ENCODE measurements at places on chromosomes 6 and 20. TPM values are rescaled to one million over a fixed set of nuclear protein-coding genes. Genes with fewer than 3 reads are reported as not detected.

GRCh38 chr6:153526479-153526878 is 395.4 kb upstream of the RGS17 start:
- H3K36me3 ChIP-seq = no peaks in the 10 kb centered on the region
- no peak overlapping the region for H3K4me3 ChIP-seq
- DNase-seq = no peak
- H3K27me3 ChIP-seq = no peaks in the 10 kb centered on the region
- H3K4me1 ChIP-seq = no peaks in the 10 kb centered on the region

DNA sequence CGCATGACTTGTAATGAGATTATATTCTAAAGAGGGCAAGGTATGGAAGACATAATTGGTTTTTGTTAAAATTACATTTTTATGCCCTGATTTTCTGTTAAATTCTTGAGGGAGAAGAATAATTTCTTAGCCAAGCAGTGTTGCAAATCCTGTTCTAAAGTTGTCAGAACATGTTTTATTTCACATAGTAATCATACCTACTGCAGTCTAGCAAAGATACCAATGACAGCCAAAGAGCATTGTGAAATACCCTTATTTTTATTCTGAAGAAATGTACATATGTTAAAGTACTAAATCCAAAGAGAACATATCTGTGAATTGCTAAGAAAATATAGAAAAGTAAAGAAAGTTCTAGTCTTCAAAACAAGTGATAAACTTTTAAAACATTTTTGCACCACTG is 39.6 kb upstream of the SMIM8 start:
- H3K27ac ChIP-seq = no peak overlapping the region
- H3K4me3 ChIP-seq = no peak overlapping the region
- H3K36me3 ChIP-seq = no peaks in the 10 kb centered on the region
- no peaks in the 10 kb centered on the region for H3K27me3 ChIP-seq
- no peak for DNase-seq

DNA sequence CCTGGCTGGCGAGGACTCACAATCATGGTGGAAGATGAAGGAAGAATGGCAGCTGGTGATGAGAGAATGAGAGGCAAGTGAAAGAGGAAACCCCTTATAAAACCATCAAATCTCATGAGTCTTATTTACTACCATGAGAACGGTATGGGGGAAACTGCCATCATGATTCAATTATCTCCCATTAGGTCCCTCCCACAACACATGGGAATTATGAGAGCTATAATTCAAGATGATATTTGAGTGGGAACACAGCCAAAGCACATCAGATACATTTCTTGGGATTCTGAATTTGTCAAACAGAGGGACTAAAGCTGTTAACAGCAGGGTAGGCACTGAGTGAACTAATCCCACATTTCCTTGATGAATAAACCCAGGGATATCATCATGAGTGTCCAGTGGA is 116.2 kb upstream of the PLCB4 start:
- no peak overlapping the region for H3K27ac ChIP-seq
- no peaks in the 10 kb centered on the region for H3K4me1 ChIP-seq
- H3K36me3 ChIP-seq = no peaks in the 10 kb centered on the region
- DNase-seq = no peak

GRCh38 chr6:156582509-156582992 is 194.6 kb upstream of the ARID1B start:
- peaks cover 8% of the 10 kb centered on the region for H3K4me1 ChIP-seq
- H3K4me3 ChIP-seq = no peak overlapping the region
- DNase-seq = no peak
- H3K27ac ChIP-seq = no peak overlapping the region

DNA sequence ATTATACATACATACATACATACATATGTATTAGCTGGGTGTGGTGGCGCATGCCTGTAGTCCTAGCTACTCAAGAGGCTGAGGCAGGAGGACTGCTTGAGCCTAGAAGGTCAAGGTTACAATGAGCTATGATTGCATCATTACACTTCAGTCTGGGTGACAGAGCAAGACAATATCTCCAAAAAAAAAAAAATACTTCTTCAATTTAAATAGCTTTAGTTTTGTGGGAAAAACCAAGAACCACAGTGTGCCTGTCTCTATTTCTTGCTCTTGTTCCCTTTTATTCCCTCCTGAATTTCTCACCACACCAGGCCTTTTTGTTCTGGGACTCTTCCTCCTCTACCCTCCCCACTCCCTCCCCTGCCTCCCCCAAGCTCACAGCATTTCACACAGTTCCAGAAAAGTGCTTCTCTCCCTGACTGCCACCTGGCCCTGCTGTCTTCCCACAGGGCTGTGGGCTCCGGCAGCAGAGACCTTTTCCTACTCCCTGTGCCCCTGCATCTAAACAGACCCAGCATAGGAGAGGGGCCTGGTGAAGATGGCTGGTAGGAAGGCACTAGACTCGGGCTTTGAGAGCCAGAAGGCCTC is 1.3 kb downstream of the C20orf203 start:
- no peaks in the 10 kb centered on the region for H3K27me3 ChIP-seq
- no peaks in the 10 kb centered on the region for H3K36me3 ChIP-seq
- DNase-seq = no peak
- peak overlapping the region; percentile 96 for H3K27ac ChIP-seq

DNA sequence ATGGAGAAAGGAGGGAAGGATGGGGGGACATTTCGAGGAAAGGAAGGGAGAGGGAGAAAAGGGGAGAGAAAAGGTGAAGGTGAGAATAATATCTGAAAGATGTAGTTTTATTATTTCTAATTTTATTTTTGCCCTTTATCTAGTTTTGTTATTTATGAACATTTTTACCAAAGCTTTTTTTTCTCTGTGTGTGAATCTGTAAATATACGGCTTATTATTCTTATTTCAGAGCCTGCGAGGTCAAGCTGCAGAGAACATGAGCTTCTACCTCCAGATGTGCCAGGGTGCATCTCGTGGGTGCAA is 35.0 kb downstream of the HLA-A start:
- H3K4me3 ChIP-seq = 0 out of 2 replicates have a peak overlapping the region, but pooled peaks have one; percentile 58
- H3K36me3 ChIP-seq = no peaks in the 10 kb centered on the region
- H3K27ac ChIP-seq = no peak overlapping the region
- peaks cover 4% of the 10 kb centered on the region for H3K4me1 ChIP-seq
- no peak for DNase-seq

The DOK5 gene
- total RNA-seq = not detected

The NOX3 gene
- total RNA-seq = not detected

The TNF gene
- total RNA-seq = 83.9 TPM

- no peaks in the 10 kb centered on the region for H3K36me3 ChIP-seq
- no peaks in the 10 kb centered on the region for H3K4me1 ChIP-seq
- no peak overlapping the region for H3K27ac ChIP-seq
- no peak overlapping the region for H3K4me3 ChIP-seq
These were observed 8.2 kb upstream of the SLC2A12 start for GRCh38 chr6:134060491-134061106.

The FGD2 gene
- 63.6 TPM for total RNA-seq

DNA sequence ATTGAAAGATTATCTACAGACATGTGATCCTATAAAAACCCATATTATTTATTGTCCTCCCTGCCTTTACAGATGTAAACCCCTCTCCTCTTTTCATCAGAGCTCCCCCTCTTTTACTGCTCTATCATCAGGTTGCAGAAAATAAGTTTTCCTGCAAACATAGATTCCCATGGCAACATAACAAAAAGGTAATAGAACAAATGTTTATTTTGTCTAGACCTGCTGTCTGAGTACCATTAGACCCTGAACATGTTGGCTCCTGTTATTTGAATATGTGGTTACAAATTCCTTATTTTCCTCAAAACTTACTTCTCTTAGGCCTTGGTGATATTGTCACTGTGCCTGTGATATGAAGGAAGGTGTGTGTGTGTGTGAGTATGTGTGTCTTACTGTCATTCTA is 11.5 kb downstream of the MAPK14 start:
- H3K4me3 ChIP-seq = no peak overlapping the region
- H3K4me1 ChIP-seq = peaks cover 16% of the 10 kb centered on the region
- no peaks in the 10 kb centered on the region for H3K36me3 ChIP-seq

DNA sequence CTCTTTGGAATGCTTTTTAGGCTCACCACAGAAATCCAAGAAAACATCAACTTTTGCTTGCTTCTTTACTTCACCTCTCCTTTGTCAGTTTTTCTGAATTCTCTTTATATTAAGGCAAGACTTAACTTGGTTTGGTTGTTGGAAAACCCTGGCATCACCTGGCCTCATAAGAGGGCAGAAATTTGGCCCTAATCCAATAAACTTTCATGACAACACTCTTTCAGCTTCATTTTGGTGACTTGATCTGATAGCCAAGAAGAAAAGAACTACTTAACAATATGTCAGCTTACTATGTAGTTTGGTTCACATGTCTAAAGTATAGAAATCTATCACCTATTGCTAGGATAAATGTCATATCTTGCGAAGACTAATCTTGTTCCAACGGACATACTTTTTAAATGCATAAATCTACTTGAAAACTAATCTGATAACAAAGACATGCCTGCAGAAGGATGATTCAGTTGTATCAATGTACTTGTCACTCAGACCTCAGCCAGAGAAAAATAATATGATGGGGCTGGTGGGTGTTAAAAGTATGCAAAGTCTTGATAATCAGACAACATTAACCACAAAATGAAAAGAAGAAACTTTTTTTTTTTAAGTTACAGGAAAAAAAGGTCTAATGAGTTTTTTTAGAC is 19.3 kb upstream of the HBS1L start:
- H3K27ac ChIP-seq = no peak overlapping the region
- no peaks in the 10 kb centered on the region for H3K4me1 ChIP-seq
- H3K36me3 ChIP-seq = no peaks in the 10 kb centered on the region
- DNase-seq = no peak

The TRDN gene
- not detected for total RNA-seq

DNA sequence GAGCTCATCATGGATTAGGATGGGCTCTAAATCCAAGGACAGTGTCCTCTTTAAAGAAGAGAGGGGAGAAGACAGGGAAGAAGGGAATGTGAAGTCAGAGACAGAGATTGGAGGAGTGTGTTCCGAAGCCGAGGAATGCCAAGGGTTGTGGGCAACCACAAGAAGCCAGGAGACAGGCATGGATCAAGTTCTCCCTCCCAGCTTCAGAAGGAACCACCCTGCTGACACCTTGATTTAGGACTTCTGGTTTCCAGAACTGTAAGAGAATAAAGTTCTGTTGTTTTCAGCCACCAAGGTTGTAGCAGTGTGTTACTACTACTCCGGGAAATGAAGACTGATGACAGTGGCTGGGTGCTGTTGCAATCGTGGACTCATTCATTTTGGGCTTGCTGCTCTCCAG is 120.1 kb downstream of the RPS12 start:
- no peak overlapping the region for H3K27ac ChIP-seq
- no peak for DNase-seq
- no peaks in the 10 kb centered on the region for H3K36me3 ChIP-seq
- H3K4me3 ChIP-seq = no peak overlapping the region

The SLC4A11 gene
- 1.9 TPM for total RNA-seq

GRCh38 chr6:28693033-28693750 is 167.5 kb downstream of the GPX5 start:
- no peak for DNase-seq
- H3K27me3 ChIP-seq = peaks cover 5% of the 10 kb centered on the region
- no peaks in the 10 kb centered on the region for H3K4me1 ChIP-seq
- H3K4me3 ChIP-seq = no peak overlapping the region

DNA sequence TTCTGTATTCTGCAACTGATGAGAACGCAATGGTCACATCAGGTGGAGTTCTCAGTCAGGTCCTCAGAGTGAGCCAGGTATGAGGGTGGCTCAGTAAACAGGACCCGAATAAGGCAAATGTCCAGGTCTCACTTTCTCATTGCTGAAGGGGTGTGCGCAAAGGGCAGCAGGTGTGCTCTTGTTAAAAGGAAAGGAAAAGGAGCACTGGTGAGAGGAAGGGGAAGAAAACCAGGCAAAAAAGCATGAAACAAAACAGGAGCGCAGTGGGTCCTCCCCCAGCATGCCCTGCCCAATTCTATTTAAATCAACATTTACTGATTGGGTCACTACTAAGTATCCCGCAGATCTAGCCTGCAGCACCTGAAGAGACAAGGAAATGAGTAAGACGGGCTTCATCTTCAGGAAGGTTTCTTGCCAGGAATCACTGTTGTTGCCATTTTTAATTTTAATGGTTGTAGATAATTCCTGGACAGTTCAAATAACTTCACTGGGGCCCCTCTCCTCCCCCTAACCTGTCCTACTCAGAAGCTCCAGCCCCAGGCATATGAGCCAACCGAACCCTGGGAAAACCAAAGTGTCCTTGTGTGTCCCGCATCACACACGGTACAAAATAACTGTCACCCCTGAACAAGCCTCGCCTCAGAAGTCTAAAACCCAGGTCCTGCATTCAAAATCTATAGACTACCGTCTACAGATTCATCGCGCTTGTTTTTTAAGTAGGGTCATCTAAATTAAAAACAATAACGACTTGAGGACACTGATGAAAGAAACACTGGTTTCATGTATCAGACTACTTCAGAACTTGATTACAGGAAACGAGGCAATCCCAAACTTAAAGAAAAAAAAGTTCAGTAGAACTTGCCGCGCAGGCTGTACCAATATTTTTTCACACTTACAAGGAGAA is 980 bp downstream of the MBOAT1 start:
- peak overlapping the region; percentile 77 for H3K27ac ChIP-seq
- no peaks in the 10 kb centered on the region for H3K36me3 ChIP-seq
- no peak for DNase-seq

- no peaks in the 10 kb centered on the region for H3K36me3 ChIP-seq
- no peak overlapping the region for H3K4me3 ChIP-seq
- H3K4me1 ChIP-seq = no peaks in the 10 kb centered on the region
- H3K27me3 ChIP-seq = no peaks in the 10 kb centered on the region
- H3K27ac ChIP-seq = no peak overlapping the region
These were observed 113.2 kb downstream of the FNDC1 start for GRCh38 chr6:159282421-159282820.

The TRIM15 gene
- total RNA-seq = not detected

The WFDC6 gene
- not detected for total RNA-seq

The NFKBIE gene
- 57.0 TPM for total RNA-seq

The MTCH1 gene
- total RNA-seq = 103 TPM

GRCh38 chr20:41998539-41999341 is 380.6 kb upstream of the CHD6 start:
- no peaks in the 10 kb centered on the region for H3K36me3 ChIP-seq
- H3K4me3 ChIP-seq = no peak overlapping the region
- no peaks in the 10 kb centered on the region for H3K4me1 ChIP-seq
- no peak overlapping the region for H3K27ac ChIP-seq

- no peak overlapping the region for H3K4me3 ChIP-seq
- peaks cover 23% of the 10 kb centered on the region for H3K36me3 ChIP-seq
- no peak for DNase-seq
These were observed 20.6 kb downstream of the MANBAL start for GRCh38 chr20:37309936-37310590.

- no peaks in the 10 kb centered on the region for H3K36me3 ChIP-seq
- no peak overlapping the region for H3K4me3 ChIP-seq
- no peaks in the 10 kb centered on the region for H3K27me3 ChIP-seq
- DNase-seq = no peak
- no peak overlapping the region for H3K27ac ChIP-seq
These were observed 171.1 kb downstream of the MCHR2 start for GRCh38 chr6:99822741-99823512.

DNA sequence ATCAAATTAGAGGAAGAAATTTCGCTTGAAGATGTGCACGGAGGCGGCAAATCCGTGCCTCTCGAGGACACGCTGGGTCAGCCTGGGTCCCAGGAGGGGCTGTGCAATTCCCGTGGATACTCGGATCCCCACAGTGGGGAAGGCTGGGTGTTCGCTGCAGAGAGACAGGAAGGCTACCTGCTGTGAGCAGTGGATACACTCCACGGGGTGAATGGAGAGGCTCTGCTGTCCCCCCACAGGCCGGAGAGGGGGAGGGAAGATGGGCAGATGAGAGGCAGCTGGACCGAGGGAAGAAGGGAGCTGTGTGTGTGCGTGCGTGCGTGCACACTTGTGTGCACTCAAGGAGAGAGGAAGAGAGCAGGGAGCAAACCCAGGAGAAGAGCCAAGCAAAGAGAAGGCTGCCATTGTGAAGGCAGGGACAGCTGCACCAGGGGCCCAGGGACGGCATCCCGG is 57.3 kb downstream of the SULF2 start:
- H3K36me3 ChIP-seq = no peaks in the 10 kb centered on the region
- H3K27ac ChIP-seq = peak overlapping the region; percentile 5
- H3K4me3 ChIP-seq = peak overlapping the region; percentile 4
